ENCODE measurements at places on chromosomes 1 and 21. TPM values are rescaled to one million over a fixed set of nuclear protein-coding genes. Genes with fewer than 3 reads are reported as not detected.
A peak's percentile ranks its signal among the peaks of the same experiment; 100 is the strongest.

GRCh38 chr1:75980972-75981897 lies 49.0 kb upstream of the ASB17 start:
- H3K36me3 ChIP-seq: no peaks in the 10 kb centered on the region
- DNase-seq: no peak
- no peak overlapping the region for H3K4me3 ChIP-seq
- H3K27ac ChIP-seq: no peak overlapping the region

DNA sequence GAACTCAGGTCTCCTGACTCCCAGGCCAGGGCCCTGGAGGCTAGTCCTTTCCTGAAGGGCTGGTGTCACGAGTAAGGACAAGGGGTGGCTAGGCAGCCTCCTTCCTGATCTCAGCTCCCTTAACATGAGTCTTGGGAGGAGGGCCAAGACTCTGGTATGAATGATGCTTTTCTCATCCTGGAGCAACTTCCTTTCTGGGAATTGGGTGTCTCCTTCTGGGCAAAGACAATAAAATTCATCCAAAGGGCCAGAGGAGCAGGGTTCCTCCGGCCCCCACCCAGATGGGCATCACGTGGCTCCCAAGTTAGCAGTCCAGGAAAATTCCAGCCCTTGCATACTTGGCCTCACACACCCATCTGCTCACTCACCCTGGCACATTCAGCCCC lies at the start of gene FAM167B:
Gene FAM167B, plus strand, starts transcription at position 335 of the 386 bp plus-strand sequence. CDS start 200 bp downstream, outside the sequence.
- H3K36me3 ChIP-seq: no peaks in the 10 kb centered on the region
- H3K27ac ChIP-seq: no peak within 1 kb of the TSS
- no peaks in the 10 kb centered on the region for H3K27me3 ChIP-seq
- DNase-seq: no peak

The PRAMEF33 gene
- not detected for total RNA-seq

The XCL2 gene
- total RNA-seq: not detected

DNA sequence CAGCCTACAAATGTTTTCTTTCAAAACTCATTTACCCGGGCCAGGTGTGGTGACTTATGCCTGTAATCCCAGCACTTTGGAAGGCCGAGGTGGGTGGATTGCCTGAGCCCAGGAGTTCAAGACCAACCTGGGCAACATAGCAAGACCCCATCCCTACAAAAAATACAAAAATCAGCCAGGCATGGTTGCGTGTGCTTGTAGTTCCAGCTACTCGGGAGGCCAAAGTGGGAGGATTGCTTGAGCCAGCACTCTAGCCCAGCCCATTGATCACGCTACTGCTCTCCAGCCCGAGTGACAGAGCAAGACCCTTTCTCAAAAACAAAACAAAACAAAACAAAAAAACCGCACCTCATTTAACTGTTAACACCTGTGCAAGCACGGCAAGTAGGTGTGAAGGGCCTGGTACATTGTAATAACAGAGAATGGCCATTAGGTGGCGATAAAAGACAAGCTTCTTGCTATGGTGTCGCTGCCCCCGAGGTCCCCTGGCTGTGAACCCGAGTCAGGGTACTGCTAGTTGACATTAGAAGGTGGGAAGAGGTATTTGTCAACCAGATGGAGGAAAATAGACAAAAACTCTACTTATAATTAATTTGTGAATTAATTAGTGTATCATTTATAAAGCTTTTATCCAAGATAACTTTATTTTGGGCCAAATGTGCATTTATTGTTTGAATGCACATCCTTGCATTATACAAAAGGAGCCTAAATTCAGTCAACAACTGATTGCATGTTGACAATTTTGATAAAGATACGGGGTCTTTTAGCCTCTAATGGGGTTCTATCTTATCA lies 66.5 kb downstream of the SH3BGR start:
- no peaks in the 10 kb centered on the region for H3K36me3 ChIP-seq
- peak; percentile 50 for DNase-seq
- no peak overlapping the region for H3K4me3 ChIP-seq
- H3K27ac ChIP-seq: no peak overlapping the region
- peaks cover 4% of the 10 kb centered on the region for H3K27me3 ChIP-seq

DNA sequence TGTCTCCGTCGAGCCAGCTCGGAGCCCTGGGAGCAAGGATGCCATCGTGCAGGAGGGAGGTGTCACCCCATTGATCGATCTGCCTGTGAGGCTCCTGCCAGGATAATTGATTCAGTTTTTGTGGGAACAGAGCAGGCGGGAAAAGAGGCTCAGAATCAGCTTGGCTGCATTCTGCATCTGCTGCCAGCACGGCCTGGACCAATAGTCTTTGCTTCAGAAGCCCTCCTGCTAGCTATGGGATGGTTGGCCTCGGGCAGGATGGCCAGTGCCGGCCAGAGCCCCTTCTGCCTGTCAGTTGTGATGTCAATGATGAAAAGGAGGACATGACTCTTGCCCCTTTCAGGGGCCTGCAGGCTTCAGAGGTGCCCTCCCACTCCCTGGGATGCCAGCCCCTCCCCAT lies 39.6 kb downstream of the PTPRF start:
- H3K27me3 ChIP-seq: no peaks in the 10 kb centered on the region
- no peak for DNase-seq
- peaks cover 4% of the 10 kb centered on the region for H3K4me1 ChIP-seq
- H3K4me3 ChIP-seq: no peak overlapping the region
- no peak overlapping the region for H3K27ac ChIP-seq

- H3K4me1 ChIP-seq: no peaks in the 10 kb centered on the region
- H3K4me3 ChIP-seq: no peak overlapping the region
- no peaks in the 10 kb centered on the region for H3K36me3 ChIP-seq
- DNase-seq: no peak
- H3K27me3 ChIP-seq: no peaks in the 10 kb centered on the region
Measured at GRCh38 chr1:94154989-94155388, 34.0 kb upstream of the ABCA4 start.

The MFAP2 gene
- 16.7 TPM for total RNA-seq

GRCh38 chr21:38987633-38988508 lies 182.1 kb downstream of the ETS2 start:
- H3K36me3 ChIP-seq: no peaks in the 10 kb centered on the region
- H3K4me3 ChIP-seq: no peak overlapping the region
- DNase-seq: no peak
- no peak overlapping the region for H3K27ac ChIP-seq
- no peaks in the 10 kb centered on the region for H3K27me3 ChIP-seq

DNA sequence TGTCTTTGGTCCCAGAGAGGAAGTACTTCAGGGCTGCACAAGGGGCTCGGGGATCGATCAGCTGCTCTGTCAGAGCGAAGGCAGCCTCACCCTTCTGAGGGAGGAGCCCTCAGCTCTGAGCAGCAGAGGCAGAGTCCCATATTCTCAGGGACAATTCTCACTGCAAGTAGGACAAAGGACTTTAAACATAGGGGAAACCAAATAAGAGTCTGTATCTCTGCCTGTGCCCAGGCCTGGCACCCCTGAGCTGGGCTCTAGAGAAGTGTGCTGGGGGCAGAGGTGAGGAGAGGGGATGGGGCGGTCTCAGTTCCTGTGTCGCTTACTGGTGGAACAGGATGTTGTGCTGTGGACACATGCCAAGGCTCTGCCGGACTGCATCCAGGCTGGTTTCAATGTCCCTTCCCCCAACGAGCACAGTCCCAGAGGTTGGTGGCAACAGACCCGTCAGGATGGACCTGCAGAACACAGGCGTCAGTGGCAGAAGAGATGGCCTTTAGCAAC lies 76.6 kb downstream of the ABCA4 start:
- H3K27ac ChIP-seq: no peak overlapping the region
- H3K36me3 ChIP-seq: 0 out of 2 replicates have a peak, but pooled peaks cover 2% of the 10 kb centered on the region
- H3K4me3 ChIP-seq: no peak overlapping the region
- no peaks in the 10 kb centered on the region for H3K27me3 ChIP-seq
- no peak for DNase-seq
- peaks cover 39% of the 10 kb centered on the region for H3K4me1 ChIP-seq

DNA sequence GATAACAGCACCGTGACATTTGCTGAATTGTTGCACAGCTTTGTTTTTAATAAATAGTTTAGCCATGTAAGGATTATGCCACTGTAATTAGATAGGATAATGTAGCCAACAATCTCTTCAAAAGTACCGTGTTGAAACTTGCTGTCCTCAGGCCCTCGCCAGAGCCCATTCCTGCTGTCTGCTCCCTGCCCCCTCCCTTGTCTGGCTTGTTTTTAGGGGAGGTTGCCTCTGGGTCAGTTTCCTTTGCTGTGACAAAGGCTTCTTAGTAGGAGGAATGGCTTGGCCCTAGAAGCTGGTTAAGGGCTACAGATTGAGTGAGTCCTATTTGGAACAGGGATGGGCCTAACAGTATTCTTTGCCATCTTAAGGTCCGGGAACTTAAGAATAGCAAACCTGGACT lies 107.9 kb downstream of the LMO4 start:
- no peaks in the 10 kb centered on the region for H3K27me3 ChIP-seq
- H3K4me1 ChIP-seq: no peaks in the 10 kb centered on the region
- DNase-seq: no peak
- H3K27ac ChIP-seq: no peak overlapping the region

The APP gene
- total RNA-seq: 177 TPM

GRCh38 chr1:68565923-68566322 lies 69.0 kb upstream of the DEPDC1 start:
- no peak overlapping the region for H3K4me3 ChIP-seq
- H3K4me1 ChIP-seq: no peaks in the 10 kb centered on the region
- no peak overlapping the region for H3K27ac ChIP-seq
- DNase-seq: no peak
- no peaks in the 10 kb centered on the region for H3K27me3 ChIP-seq

DNA sequence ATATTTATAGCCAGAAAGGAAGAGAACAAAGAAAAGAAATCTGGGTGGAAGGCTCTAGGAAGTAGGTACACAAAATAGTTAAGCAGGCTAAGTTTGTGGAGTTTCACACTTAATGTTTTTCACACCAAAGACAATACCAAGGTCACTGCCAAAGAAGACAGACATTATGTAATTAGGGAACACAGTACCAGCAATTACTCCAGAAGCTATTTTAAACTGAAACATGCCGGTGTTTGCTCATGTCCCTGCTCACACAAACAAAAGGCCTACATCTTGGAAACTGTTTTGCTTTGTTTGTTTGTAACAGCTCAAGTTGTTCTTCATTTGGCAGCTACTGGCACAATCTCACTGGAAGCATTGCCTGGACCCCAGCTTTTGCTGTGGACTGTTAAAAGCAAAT lies 88.5 kb upstream of the DAB1 start:
- no peaks in the 10 kb centered on the region for H3K27me3 ChIP-seq
- no peak overlapping the region for H3K4me3 ChIP-seq
- H3K4me1 ChIP-seq: no peaks in the 10 kb centered on the region
- no peak overlapping the region for H3K27ac ChIP-seq
- DNase-seq: no peak

The INKA2 gene
- total RNA-seq: 3.4 TPM

DNA sequence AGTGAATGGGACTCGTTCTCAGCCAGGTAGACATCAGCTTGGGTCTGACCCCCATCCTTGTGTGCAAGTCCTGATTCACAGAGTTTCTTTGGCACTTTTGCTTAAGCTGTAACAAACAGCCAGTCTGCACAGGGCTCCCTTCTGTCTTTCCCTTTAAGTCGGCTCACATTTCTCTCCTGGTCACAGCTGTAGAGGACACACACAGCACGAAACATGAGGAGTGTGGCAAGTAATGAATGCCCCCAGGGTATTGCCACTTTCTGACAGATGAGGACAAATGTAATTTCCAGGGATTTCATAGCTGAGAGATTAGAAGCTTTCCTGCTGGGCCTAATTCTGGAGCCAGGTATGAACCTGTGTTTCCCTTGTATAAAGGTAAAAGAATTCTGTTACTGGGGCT lies 423.5 kb downstream of the KIF26B start:
- H3K36me3 ChIP-seq: no peaks in the 10 kb centered on the region
- no peaks in the 10 kb centered on the region for H3K27me3 ChIP-seq
- H3K4me1 ChIP-seq: no peaks in the 10 kb centered on the region
- no peak for DNase-seq
- H3K4me3 ChIP-seq: no peak overlapping the region

The ABCA4 gene
- not detected for total RNA-seq

DNA sequence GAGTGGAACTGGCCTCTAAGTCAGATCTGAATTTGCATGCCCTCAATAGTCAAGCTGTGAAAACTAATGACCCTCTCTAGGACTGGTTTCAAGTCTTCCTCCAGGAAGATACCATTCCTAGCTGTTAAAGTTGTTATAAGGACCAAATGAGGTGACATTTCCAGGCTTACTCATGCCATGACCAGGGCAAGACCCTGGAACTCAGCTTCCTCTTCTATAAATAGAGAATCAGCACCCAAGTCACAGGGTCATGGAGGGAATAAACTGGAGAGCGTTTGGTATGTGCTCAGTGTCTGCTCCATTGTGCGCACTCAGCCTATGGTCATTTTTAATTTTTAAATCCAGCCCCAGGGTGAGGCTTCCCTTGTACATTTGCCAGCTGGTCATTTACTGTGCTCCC lies 2.5 kb downstream of the S100A9 start:
- no peaks in the 10 kb centered on the region for H3K4me1 ChIP-seq
- H3K4me3 ChIP-seq: no peak overlapping the region
- peaks cover 24% of the 10 kb centered on the region for H3K27me3 ChIP-seq
- H3K36me3 ChIP-seq: no peaks in the 10 kb centered on the region
- no peak for DNase-seq

The WDR26 gene
- total RNA-seq: 37.2 TPM

- no peaks in the 10 kb centered on the region for H3K4me1 ChIP-seq
- H3K36me3 ChIP-seq: no peaks in the 10 kb centered on the region
- H3K4me3 ChIP-seq: no peak overlapping the region
Measured at GRCh38 chr21:32994305-32994704, 31.4 kb upstream of the OLIG2 start.

- H3K27me3 ChIP-seq: no peaks in the 10 kb centered on the region
- H3K4me1 ChIP-seq: no peaks in the 10 kb centered on the region
- H3K27ac ChIP-seq: no peak overlapping the region
- no peak for DNase-seq
- no peaks in the 10 kb centered on the region for H3K36me3 ChIP-seq
- no peak overlapping the region for H3K4me3 ChIP-seq
Measured at GRCh38 chr1:24302209-24302611, 16.9 kb upstream of the GRHL3 start.

DNA sequence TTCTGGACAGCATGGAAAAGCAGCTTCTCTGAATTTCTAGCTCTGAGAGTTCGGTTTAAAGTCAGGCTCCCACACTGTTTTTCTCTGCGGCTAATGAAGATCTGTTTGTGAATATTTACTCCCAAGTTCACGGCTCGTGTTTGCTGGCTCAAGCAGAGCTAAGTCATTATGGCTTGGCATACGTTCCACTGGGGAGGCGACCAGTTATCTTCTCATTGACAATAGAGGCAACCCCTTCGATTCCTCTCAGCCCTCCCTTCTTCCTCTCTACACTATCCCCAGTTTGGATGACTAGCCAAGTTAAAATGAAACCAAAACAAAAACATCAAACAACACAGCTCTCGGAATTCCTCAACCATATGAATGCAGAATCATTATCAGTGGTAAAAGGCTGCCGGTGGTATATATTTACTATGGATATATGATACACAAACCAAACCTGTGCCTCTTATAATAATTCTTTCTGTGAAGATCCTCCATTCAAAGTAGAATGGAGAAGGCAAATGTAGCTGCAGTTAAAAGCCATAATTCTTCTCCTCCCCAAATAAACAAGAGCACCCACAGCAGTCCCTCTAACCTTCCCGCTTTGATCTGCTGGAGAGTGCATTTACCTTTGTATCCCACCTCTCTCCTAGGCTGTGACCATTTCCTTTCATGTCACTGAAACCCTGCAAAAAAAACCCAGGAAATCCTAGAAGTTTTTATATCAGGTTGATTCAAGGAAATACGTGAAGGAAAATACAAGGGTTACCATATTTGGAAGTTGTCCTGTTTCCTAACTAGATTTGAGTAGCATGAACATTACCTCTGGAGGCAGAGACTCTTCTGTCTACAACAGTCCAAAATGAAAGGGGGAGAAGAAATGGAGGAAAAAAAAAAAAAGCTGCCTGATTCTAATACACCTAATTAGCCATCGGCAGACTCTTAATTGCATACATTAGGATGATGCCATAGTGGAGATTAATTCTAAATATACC lies 108.3 kb upstream of the USH2A start:
- peak; percentile 43 for DNase-seq
- peak overlapping the region; percentile 14 for H3K27ac ChIP-seq
- H3K4me3 ChIP-seq: peak overlapping the region; percentile 38
- H3K36me3 ChIP-seq: no peaks in the 10 kb centered on the region
- peaks cover 3% of the 10 kb centered on the region for H3K27me3 ChIP-seq

Data from SJSA1 (cell line).